MM.1S (cell line): ENCODE measurements at places on chromosomes 11 and 22.

DNA sequence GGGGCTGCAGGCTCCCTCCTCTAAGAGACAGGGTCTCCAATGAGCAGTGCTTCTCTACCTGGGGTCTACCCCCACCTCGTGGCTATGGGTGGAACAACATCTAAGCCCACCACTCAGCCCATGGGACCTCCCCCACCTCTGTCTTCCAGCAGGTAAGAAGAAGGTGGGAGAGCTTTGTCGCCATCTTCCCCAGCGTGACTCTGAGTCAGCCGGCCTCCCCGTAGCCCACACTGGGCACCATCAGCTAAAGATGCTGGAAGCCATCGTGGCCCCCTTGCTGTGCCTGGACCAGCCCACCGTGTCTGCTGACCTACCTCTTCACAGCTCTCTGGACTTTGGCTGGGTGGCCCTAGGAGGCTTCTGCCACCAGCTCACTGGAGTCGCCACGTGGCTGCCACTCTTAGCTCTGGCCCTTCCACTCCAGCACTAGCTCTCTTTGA is 944 bp downstream of the C11orf86 start:
- DNase-seq, result no peak

DNA sequence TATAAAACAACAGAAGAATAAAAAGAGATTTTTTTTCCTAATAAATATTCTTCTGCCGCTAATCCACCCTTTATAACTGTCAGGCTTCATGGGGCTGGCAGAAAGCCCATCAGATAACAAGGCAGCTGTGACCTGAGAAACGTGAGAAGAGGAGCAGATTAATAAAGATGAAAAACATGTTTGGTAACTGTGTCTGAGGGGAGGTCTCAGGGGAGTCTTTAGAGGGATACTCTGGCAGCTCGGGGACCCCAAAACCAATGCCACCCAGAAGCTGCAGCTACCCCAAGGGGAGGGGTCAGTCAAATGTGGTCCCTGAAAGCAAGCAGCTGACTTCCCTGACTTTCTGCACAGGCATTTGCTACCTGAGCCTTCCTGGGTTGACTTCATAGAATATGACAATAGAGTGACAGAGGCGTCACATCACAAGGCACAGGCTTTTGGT is 48.4 kb upstream of the POU2AF1 start:
- no peak for DNase-seq

DNA sequence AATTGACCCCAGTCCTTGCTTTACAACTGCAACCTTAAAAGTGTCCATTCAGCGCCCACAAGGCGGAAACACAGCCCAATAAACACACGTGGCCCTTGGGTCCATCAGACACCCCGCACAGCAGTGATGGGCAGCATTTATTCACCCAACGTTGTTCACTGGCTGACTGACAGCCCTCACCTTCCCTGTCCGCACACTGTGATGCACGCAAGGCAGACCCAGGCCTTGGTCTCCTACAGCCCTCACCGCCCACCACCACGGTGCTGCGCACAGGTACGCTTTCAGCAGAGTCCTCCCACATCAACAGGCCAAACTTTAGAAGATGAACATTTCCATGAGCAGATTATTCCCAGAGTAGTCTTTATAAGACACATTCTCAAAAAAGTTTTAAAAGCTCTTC is 20.7 kb upstream of the PHLDA2 start:
- DNase-seq, result no peak

GRCh38 chr22:17703811-17704210 is 65.3 kb downstream of the BCL2L13 start:
- DNase-seq, result no peak

DNA sequence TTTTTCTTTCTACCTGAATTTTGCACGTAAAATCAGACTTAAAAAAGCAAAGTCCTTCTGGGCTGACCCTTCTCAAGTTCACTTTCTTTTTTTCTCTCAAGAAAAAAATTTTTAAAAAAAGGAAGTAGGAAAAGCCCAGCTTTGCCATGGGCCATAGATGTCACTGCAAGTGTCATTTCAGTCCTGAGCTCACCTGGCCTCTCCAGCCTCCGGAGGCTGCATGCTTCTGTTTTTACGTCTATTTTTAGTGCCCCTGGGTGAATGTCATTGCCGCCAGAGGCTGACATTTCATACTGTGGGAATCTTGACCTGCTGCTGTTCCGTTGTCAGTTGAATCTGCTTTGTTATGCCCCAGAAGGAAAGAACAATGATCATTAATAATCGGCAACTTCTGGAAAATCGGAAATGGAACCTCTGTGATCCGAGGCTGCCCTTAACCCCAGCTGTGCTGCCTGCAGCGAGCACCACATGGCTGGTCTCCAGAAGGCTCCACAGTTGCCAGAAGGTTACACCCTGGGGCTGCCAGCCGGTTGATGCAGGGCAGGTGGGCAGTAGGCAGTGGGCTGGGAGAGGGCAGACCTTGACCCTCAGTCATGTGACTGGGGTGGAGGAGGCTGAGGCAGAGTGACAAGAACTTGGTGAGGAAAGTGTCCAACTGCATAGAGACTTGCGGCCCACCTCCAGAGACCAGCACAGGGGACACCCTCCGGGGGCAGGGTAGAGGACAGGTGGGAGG is 16.7 kb upstream of the MYEOV start:
- DNase-seq, result peak; percentile 13

GRCh38 chr11:92506809-92507336 is 282.3 kb downstream of the FAT3 start:
- no peak for DNase-seq
